Stimulated activated CD4-positive, alpha-beta T cell treated with anti-CD3 and anti-CD28 coated beads, Interleukin-12 subunit alpha, Interleukin-12 subunit beta, amount 100 ng/mL, for 48 hours (primary cell): ENCODE measurements at places on chromosomes 7 and 10.

- DNase-seq: no peak
Measured at GRCh38 chr7:17083392-17084165, 201.8 kb upstream of the AGR3 start.

DNA sequence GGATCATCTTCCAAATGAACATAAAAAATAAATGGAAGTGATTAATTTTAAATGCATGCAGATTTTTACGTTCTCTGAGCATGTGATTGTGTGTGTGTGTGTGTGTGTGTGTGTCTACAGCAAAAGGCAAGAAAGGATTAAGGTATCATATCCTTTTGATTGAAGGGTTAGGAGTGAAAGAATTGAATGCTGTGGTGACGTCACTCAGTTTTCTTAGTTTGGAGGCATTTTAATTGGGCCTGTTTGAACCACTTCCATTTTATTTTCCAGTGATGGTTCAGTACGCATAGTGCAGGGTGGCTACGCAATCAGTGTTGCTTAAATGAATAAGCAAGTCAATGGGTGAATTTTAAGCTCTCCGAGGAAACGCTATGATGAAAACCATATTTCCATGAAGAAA, 31.3 kb downstream of the TACC2 start:
- DNase-seq: no peak

DNA sequence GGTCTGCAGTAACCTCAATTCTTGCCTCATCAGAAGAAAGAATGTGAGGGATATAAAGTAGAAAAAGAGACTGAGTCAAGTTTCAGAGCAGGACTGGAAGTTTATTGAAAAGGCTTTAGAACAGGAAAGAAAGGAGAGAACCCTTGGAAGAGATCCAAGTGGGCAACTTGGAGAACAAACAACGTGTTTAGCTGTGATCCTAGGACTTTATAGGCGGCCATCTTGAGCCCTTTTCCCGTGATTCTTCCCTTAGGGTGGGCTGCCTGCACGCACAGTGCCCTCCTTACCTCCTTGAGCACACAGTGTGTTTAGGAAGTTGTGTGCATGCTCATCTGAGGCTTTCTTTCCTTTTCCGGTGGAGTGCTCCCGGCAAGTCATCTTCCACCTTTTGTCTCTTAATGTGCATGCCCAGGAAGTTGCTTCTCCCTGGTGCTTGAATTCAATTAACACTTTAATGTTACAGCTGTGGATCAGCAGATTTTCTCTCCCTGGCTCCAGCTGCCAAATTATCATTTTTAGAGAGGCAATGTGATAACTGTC, 59.8 kb downstream of the ENTPD1 start:
- no peak for DNase-seq

DNA sequence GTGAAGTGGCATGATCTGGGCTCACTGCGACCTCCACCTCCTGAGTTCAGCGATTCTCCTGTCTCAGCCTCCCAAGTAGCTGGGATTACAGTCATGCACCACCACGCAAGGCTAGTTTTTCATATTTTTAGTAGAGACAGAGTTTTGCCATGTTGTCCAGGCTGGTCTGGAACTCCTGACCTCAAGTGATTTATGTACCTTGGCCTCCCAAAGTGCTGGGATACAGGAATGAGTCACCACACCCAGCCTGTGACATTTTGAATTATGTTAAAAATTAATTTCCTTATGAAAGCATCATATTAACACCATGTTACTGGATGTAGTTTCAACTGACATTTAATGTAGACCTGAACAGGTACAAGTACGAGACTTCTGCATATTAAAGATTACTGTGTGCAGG, 24.3 kb downstream of the ABCB4 start:
- no peak for DNase-seq

DNA sequence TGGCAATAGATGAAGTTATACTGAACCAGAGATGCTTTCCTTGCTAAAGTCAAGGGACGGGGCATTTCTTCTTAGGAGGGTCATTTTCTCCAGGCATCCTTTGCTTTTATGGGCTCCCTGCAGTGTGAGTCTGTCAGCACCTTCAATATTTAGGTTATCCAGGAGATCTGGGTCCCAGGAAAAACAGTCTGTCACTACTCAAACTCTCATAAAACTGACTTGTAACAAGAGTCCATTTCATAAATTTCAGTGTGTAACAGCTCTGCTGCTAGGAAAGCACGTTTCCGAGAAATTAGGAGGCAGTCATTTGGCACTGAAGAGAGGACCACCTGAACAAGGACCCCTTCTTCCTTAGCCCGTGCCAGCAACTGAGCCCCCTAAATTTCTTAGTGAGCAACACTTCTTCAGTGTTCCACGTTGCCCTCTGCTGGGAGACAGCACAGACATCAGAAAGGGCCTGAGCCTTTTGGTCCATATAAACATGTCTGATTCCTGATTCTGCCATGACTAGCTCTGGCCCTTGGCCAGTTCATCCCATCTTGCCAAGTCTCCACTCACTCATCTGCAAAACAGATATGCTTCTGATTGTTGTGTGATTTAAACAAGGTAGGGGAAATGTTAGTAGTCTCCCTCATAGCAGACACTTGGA, 7.2 kb downstream of the GCC1 start:
- no peak for DNase-seq

DNA sequence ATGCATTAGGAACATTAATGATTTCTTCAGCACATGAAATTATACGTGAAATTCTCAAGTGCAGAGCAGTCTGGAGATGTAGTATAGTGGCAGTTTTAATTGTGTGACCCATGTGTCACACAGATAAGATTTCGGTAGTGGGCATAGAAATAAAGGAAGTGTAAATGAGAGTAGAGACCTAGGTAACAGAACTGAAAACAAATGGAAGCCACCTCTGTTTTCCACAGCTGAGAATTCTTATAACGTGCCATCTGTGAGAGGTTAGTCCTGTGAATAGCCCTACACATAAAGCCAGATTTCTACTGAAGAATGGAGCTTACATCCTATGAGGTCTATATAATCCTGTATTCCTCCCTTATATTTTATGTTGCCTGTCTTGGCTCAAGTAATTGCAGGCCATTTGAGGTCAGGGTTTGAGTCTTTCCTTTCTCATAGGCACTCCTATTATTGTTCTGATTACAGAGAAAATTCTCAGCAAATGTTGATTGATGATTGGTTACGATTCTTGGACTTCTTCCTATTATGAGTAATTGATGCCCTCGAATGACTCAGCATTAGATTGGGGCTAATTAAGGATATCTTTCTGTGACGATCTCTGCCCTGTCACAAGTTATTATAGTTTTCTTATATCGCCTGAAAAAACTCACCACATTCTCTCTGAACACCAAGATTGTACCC, 258.2 kb downstream of the KIF20B start:
- DNase-seq: no peak

DNA sequence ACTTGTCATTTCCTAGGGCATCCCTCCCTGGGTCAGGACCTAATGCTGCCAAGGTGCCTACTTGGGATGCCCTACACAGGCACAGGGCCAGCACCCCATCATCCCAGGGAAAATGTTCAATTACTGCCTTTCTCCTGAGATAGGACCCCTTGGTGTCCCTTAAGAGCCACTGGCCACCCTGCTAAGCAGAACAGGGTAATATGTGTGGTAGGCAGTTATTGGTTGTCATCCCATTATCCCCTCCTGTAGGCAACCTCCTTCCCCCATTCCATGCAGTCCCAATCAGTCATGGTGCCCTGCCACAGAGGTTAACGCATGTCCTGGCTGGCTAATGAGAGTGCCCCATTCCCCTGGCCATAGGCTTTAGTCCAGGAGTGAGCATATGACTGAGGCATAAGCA, 53.2 kb downstream of the PRLHR start:
- no peak for DNase-seq

DNA sequence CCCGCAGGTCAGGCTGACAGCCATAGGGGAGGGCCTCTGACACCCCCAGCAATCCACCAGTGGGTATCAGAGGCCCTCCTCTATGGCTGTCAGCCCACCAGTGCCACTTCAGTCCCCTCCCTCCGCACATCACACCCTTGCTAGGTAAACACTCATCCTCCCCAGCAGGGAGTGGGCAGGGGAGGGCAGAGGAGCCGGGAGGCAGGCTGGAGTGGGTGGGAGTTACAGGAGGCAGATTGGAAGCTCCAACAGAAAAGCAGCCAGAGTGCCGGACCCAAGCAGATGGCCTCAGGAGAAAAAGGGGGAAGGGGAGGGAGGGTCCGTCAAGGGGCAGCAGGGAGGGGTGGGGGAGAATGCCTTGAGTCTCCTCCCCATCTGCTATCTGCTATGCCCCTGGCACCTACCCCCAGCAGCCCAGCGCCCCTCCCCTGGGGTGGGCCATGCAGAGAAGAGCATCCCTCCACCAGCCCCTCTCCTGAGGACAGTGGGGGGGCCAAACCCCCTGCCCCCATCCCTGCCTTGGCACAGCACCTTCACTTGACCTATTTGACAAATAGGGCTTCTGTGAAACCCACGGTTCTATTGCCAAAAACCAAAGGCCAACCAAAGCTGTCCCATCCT, 2.4 kb downstream of the RASGEF1A start:
- DNase-seq: no peak

DNA sequence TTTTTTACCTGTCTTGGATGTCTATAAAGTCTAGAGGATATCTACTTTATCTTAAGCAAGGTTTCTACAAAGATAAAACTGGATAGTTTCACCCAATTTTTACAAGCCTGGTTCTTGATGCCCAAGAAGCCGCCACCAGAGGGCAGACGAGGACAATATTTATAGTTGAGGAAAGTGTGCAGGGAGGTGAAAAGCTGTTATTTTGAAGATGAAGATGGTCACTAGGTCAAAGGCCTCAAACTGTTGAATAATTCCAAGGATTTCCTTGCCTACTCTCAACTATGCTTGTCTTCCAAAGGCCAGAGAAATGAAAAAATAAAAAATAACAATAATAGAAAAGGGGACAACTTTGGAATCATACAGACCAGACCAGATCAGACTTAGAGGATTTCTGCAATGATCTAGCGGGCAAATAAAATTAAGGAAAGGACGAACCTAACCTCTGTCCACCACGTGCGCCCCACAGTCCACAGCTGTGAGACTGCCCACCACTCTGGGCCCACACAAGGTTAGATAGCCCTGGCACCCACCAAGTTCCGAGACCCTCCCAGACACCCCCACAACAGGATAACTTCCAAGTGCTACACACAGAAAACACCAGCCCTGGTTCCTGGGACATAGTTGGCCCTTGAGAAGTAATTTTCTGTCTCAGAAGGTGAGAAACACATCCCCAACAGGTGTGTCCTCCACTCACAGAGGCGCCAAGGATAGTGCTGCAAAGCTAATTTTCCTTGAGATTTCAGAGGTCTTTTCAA, 2.8 kb downstream of the PKD1L1 start:
- DNase-seq: peak; percentile 64

- DNase-seq: no peak
Measured at GRCh38 chr10:117170244-117170643, 27.0 kb upstream of the KCNK18 start.

GRCh38 chr7:131302876-131303707, 24.6 kb upstream of the MKLN1 start:
- no peak for DNase-seq

DNA sequence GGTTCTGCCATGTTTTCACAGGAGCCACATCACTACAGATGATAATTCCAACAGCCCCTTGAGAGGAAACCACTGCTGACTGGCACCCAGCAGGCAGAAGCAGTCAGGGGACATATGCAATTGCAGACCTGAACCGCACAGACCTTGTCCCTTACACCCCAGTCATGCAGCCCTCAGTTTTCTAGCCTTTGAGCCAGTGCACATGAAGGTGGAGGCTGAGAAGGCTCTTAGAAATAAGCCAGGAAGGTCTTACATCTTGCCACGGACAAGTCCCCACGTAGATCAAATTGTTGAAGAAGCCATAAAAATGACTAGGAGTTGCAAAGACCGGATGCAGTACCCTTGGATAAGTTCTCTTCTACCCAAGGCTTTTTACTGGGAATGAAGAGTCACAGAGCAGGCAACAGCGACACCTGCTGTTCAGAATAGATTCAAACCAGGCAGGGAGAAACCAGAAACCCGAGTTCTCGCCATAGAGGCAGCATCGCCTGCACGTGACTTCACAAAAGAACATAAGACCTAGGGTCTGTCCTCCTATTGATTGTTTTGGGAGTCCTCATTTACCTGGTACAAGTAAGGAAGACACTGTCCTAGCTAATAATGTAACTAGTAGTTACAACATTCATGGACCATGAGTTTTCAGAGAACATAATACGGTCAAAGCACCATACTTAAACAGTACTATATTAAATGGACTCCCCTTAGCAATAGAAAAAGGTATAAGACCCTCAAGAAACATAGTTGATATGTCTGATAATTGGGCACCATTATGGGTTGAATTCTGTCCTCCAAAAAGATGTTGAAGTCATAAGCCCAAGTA, 11.1 kb downstream of the STEAP1B start:
- DNase-seq: peak; percentile 68

- no peak for DNase-seq
Measured at GRCh38 chr10:31635415-31636065, 293.1 kb downstream of the ARHGAP12 start.

DNA sequence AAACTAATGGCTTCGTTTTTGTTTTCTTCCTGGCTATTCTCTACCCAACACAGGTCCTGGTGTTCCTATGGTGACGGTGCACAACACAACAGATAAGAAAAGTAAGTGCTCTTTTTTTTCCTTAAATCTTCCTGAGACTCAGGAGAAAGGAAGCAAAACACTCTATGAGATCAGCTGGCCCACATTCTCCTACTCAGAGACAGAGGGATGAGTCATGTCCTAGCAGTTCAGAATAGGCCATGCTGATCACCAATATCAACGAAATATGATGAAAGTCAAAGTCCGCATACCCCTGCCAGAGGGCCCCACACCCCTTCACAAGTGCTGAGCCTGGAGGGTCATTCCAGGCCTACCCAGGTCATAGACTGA, 149.2 kb downstream of the PAXIP1 start:
- no peak for DNase-seq

DNA sequence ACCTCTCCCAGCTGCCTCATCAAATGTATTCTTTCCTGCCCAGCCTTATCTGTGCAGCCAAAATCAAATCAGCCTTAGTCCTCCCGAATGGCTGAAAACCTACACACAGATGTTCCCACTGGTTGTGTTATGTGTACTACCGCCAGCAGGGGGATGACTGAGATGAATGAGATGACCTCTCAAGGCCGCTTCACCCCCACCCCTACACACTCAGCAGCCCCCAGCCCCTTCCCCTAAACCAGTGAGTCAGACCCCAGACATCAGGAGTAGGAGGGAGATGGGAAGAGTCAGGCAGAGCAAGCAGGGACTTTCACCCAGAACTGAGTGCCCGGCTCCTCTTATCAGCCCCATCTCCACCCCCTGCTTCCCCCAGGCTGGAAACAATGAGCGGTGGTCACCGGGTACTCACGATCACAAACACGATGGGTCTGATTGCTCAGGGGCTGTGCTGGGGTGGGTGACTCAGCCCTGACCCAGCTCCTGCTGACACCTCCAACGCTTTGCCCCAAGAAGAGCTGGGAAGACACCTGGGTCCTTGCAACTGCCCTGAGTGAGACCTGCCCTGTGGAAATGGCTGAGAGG, 6.5 kb upstream of the C10orf105 start:
- DNase-seq: peak; percentile 83

GRCh38 chr10:42149027-42149700, 489.2 kb downstream of the ZNF33B start:
- no peak for DNase-seq

DNA sequence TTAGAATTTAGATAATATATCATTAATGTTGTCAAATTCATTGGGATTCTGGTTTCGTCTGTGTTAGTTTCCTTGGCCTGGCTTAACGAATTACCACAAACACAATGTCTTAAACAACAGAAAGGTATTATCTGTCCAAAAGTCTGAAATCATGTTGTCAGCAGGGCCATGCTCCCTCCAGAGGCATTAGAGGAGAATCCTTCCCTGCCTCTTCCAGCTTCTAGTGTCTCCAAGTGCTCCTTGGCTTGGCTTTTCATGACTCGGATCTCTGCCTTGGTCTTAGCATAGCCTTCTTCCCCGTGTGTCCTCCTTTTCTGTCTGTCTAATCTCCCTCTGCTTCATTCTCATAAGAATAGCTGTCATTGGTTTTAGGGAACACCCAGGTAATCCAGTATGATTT, 482.5 kb downstream of the SEMA3D start:
- DNase-seq: no peak
